Progenitor cell of endocrine pancreas (in vitro differentiated cells): ENCODE measurements at places on chromosomes 7 and 10. TPM values are rescaled to one million over a fixed set of nuclear protein-coding genes. Genes with fewer than 3 reads are reported as not detected.

GPAM gene
- 19.7 and 20.1 TPM in 2 replicates for total RNA-seq

CYP3A5 gene
- total RNA-seq: 4.2 and 4.6 TPM in 2 replicates

NPTX2 gene
- total RNA-seq: 0.14 and 0.31 TPM in 2 replicates

H2BK1 gene
- total RNA-seq: not detected in 2 replicates

EPHA1 gene
- 54.4 and 56.3 TPM in 2 replicates for total RNA-seq

DMBT1 gene
- total RNA-seq: 0.64 and 1.0 TPM in 2 replicates

CUBN gene
- total RNA-seq: 0.98 and 1.5 TPM in 2 replicates

UCMA gene
- not detected in 2 replicates for total RNA-seq

CH25H gene
- total RNA-seq: not detected in 2 replicates

CCNJ gene
- 45.8 and 46.6 TPM in 2 replicates for total RNA-seq

GIMAP8 gene
- not detected in 2 replicates for total RNA-seq

PNLIP gene
- total RNA-seq: not detected in 2 replicates

GSTO2 gene
- 9.6 and 9.8 TPM in 2 replicates for total RNA-seq

FZD8 gene
- 27.4 TPM in 2 replicates for total RNA-seq

RBM20 gene
- total RNA-seq: 1.5 and 2.7 TPM in 2 replicates

PPP1R3C gene
- total RNA-seq: 29.5 and 30.0 TPM in 2 replicates

HKDC1 gene
- 4.1 and 6.2 TPM in 2 replicates for total RNA-seq

FAM171A1 gene
- total RNA-seq: 75.6 and 86.1 TPM in 2 replicates

CLRN3 gene
- 2.7 and 3.2 TPM in 2 replicates for total RNA-seq

MPLKIP gene
- 36.0 and 38.0 TPM in 2 replicates for total RNA-seq

SP4 gene
- total RNA-seq: 19.2 and 19.8 TPM in 2 replicates

EBLN1 gene
- total RNA-seq: not detected in 2 replicates

ZRANB1 gene
- 27.5 and 31.1 TPM in 2 replicates for total RNA-seq

UPK3B gene
- 1.7 and 4.7 TPM in 2 replicates for total RNA-seq

EVX1 gene
- total RNA-seq: not detected in 2 replicates

ASCC1 gene
- total RNA-seq: 40.0 and 42.2 TPM in 2 replicates

LLCFC1 gene
- total RNA-seq: not detected in 2 replicates

PRTFDC1 gene
- total RNA-seq: 35.4 and 39.4 TPM in 2 replicates

RARRES2 gene
- 19.0 and 20.2 TPM in 2 replicates for total RNA-seq

C10orf53 gene
- total RNA-seq: not detected in 2 replicates
